ENCODE measurements at places on chromosomes 4 and X. TPM values are rescaled to one million over a fixed set of nuclear protein-coding genes. Genes with fewer than 3 reads are reported as not detected.

MAGEA8 gene
- not detected for total RNA-seq

F8 gene
- total RNA-seq: 10.9 TPM

ASB11 gene
- not detected for total RNA-seq

CLDN34 gene
- under 0.01 TPM for total RNA-seq

INPP4B gene
- 15.6 TPM for total RNA-seq

GEMIN8 gene
- total RNA-seq: 17.0 TPM

TMPRSS11B gene
- total RNA-seq: not detected

ERAS gene
- total RNA-seq: not detected

RNF128 gene
- 0.72 TPM for total RNA-seq

DNA sequence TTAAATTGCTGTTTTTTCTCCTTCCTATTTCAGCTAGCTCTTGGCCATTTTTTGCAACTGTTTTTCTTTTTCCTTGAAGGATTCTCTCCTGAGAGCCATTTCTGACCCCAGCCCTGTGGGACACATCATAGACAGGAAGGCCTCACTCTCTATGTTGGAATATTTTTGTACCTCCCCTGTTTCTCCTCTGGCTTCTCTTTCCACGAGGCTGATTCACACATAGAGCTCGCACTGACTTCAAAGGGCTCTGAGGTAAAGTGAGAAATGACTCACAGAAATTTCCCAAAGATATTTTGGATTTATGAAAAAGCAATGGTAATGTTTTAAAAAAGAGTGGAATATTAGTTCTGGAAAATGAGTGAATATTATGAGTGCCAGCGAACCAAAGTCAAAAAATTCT, 181.7 kb upstream of the IGFBP7 start:
- no peak overlapping the region for H3K4me3 ChIP-seq
- H3K27me3 ChIP-seq: no peaks in the 10 kb centered on the region
- H3K36me3 ChIP-seq: no peaks in the 10 kb centered on the region
- no peaks in the 10 kb centered on the region for H3K4me1 ChIP-seq

- H3K4me3 ChIP-seq: no peak overlapping the region
- H3K27me3 ChIP-seq: peaks cover 45% of the 10 kb centered on the region
- no peaks in the 10 kb centered on the region for H3K36me3 ChIP-seq
- no peaks in the 10 kb centered on the region for H3K4me1 ChIP-seq
- no peak overlapping the region for H3K27ac ChIP-seq
Observed at GRCh38 chrX:71852182-71852581, 58.5 kb upstream of the NHSL2 start.

DNA sequence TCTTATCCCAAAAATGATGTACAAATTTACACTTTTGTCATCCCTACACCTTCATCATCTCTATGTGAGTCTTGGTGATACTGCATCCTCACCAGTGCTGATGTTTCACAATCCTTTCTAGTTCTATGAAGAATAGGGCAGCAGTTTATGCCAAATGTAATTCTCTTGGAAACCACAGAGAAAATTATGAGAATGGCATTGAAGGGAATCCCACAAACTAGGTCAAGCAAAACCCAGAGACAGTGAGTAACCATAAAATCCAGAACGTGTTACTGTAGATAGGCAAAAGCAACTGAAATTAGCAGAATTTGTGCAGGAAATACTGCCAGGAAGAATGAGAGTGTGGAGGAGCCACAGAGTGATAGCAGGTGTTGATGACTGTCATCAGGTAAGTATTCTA, 24.5 kb downstream of the IL15 start:
- H3K27me3 ChIP-seq: no peaks in the 10 kb centered on the region
- DNase-seq: peak; percentile 45
- no peak overlapping the region for H3K27ac ChIP-seq
- no peaks in the 10 kb centered on the region for H3K4me1 ChIP-seq

DNA sequence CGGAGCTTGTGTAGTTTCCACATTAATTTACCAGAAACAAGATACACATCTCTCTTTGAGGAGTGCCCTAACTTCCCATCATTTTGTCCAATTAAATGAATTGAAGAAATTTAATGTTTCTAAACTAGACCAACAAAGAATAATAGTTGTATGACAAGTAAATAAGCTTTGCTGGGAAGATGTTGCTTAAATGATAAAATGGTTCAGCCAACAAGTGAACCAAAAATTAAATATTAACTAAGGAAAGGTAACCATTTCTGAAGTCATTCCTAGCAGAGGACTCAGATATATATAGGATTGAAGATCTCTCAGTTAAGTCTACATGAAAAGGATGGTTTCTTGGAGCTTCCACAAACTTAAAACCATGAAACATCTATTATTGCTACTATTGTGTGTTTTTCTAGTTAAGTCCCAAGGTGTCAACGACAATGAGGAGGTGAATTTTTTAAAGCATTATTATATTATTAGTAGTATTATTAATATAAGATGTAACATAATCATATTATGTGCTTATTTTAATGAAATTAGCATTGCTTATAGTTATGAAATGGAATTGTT, at the start of gene FGB:
FGB (plus strand) TSS at position 315 of the 558 bp plus-strand sequence; CDS start at position 323, 8 bp downstream.
- H3K27me3 ChIP-seq: no peaks in the 10 kb centered on the region
- H3K4me3 ChIP-seq: no peak within 1 kb of the TSS
- DNase-seq: no peak

DNA sequence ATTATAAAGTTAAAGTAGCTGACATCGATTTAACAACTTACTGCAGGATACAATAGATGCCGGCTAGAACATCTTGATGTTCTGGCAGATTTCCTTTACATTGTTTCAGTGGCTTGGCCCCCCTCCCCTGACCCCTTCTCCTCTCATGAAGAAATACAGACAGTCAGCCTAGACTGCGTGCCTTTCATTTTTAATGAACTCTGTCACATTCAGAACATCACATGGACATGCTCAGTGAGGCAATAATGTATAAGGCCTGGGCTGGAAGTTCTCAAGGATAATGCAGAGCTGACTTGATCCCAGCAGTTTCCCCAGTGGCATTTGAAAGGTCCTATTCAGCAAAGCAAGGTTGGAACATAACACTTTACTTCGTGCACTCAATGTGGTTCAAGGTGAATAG, 239.2 kb downstream of the ANK2 start:
- peaks cover 15% of the 10 kb centered on the region for H3K4me1 ChIP-seq
- H3K4me3 ChIP-seq: no peak overlapping the region
- H3K27ac ChIP-seq: no peak overlapping the region
- DNase-seq: no peak

- H3K27ac ChIP-seq: no peak overlapping the region
- no peak for DNase-seq
- no peaks in the 10 kb centered on the region for H3K4me1 ChIP-seq
- no peaks in the 10 kb centered on the region for H3K36me3 ChIP-seq
- no peak overlapping the region for H3K4me3 ChIP-seq
Observed at GRCh38 chr4:99847362-99847976, 30.8 kb downstream of the DAPP1 start.

DNA sequence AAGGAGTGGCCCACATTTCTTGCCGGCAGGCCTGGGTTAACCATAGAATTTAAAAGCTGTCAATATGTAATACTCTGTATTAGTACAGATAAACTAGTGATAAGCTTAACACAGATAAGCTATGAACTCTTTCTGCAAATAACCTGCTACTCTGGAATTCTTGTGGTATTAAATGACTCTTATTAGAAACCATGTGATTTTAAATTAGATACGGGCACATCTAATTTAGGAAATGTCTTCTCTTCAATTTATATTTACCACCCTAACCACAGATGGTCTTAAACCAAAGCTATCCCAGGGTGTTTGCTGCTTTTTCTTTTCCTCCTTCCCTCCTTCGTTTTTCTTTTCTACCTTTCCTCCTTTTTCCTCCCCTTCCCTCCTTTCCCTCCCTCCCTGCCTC, 4.9 kb downstream of the GNRHR start:
- peaks cover 10% of the 10 kb centered on the region for H3K4me1 ChIP-seq
- no peaks in the 10 kb centered on the region for H3K36me3 ChIP-seq
- H3K4me3 ChIP-seq: no peak overlapping the region
- no peak overlapping the region for H3K27ac ChIP-seq
- no peaks in the 10 kb centered on the region for H3K27me3 ChIP-seq

- no peaks in the 10 kb centered on the region for H3K27me3 ChIP-seq
- H3K4me1 ChIP-seq: no peaks in the 10 kb centered on the region
- peaks cover 3% of the 10 kb centered on the region for H3K36me3 ChIP-seq
- no peak overlapping the region for H3K27ac ChIP-seq
Observed at GRCh38 chrX:49247916-49248811, 12.9 kb downstream of the CCDC22 start.

- peak overlapping the region; percentile 35 for H3K4me3 ChIP-seq
- no peaks in the 10 kb centered on the region for H3K27me3 ChIP-seq
- no peaks in the 10 kb centered on the region for H3K36me3 ChIP-seq
- peak; percentile 88 for DNase-seq
Observed at GRCh38 chr4:76011700-76012387, 4.5 kb upstream of the CXCL9 start.

DNA sequence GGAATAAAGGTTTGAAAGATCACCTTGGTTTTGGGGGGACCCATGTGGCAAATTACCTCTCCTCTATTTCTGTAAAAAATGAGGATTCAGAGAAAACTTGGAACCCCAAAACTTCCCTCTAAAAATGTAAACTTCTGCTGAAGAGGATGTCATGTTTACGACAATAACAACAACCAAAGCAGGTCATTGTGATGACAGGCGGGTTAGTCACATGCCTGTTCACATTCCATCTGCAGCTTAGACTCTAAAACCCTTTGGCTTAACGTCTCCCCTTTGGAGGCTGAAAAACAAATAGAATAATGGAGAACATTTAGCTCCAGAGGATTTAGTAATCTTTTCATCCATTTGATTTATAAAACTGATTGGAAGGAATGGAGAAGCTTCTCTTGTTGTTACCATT, 75.0 kb upstream of the FAM9C start:
- peak overlapping the region; percentile 77 for H3K27ac ChIP-seq
- peaks cover 29% of the 10 kb centered on the region for H3K4me1 ChIP-seq
- no peak for DNase-seq
- no peak overlapping the region for H3K4me3 ChIP-seq
- H3K27me3 ChIP-seq: no peaks in the 10 kb centered on the region
- no peaks in the 10 kb centered on the region for H3K36me3 ChIP-seq

DNA sequence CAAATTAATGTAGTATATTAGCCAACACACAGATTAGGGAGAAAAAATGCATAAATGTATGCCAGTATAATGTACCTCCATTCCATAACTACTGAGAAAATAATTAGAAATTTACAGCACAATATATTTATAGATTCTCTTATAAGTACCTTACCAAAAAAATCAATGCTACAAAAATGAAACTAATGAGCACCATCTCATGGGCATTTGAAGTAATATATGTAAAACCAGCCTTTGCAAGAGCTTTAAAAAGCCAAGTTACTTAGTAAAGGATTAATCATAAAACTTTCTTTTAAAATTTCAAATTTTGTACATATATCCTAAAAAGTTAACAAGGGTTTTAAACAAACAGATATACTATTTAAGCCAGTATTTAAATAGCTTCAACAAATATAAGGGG, 43.2 kb downstream of the LRBA start:
- DNase-seq: no peak
- H3K36me3 ChIP-seq: no peaks in the 10 kb centered on the region
- no peaks in the 10 kb centered on the region for H3K4me1 ChIP-seq
- H3K27me3 ChIP-seq: no peaks in the 10 kb centered on the region
- no peak overlapping the region for H3K27ac ChIP-seq

- peak; percentile 65 for DNase-seq
- H3K4me3 ChIP-seq: no peak overlapping the region
- no peak overlapping the region for H3K27ac ChIP-seq
- no peaks in the 10 kb centered on the region for H3K36me3 ChIP-seq
- no peaks in the 10 kb centered on the region for H3K4me1 ChIP-seq
Observed at GRCh38 chrX:48025561-48025960, 18.8 kb downstream of the SPACA5 start.

- H3K36me3 ChIP-seq: peaks cover 17% of the 10 kb centered on the region
- no peak overlapping the region for H3K4me3 ChIP-seq
- no peaks in the 10 kb centered on the region for H3K27me3 ChIP-seq
- DNase-seq: peak; percentile 58
- peaks cover 18% of the 10 kb centered on the region for H3K4me1 ChIP-seq
Observed at GRCh38 chr4:106323119-106323518, 6.8 kb downstream of the AIMP1 start.

- no peaks in the 10 kb centered on the region for H3K27me3 ChIP-seq
- no peak overlapping the region for H3K4me3 ChIP-seq
- DNase-seq: no peak
- H3K27ac ChIP-seq: no peak overlapping the region
- H3K4me1 ChIP-seq: no peaks in the 10 kb centered on the region
- H3K36me3 ChIP-seq: no peaks in the 10 kb centered on the region
Observed at GRCh38 chr4:100086766-100087431, 103.4 kb downstream of the DDIT4L start.

GRCh38 chr4:13355111-13355880, 128.8 kb downstream of the RAB28 start:
- H3K4me3 ChIP-seq: no peak overlapping the region
- no peak for DNase-seq
- H3K27me3 ChIP-seq: no peaks in the 10 kb centered on the region
- H3K27ac ChIP-seq: no peak overlapping the region
- H3K36me3 ChIP-seq: no peaks in the 10 kb centered on the region
- H3K4me1 ChIP-seq: no peaks in the 10 kb centered on the region

DNA sequence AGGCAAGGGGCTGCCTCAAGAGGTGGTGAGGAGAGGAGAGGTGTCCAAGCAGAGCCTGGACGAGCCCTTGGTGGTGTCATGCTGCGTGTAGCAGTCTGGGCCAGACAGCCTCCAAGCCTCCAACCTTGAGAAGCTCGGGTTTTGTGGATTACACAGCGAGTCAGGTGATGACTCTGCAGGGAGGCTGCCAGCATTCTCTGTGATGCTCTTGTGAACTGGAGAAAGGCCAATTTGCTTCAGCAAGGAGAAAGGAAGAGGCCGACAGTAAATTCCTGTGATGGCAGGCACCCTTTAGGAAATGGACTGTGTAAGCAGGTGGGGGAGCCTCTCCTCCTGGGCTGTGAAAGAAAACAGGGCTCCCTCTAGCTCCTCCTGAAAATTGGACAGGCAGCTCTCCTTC, 36.0 kb upstream of the CD99L2 start:
- no peaks in the 10 kb centered on the region for H3K27me3 ChIP-seq
- DNase-seq: peak; percentile 87
- no peaks in the 10 kb centered on the region for H3K36me3 ChIP-seq
- peak overlapping the region; percentile 17 for H3K27ac ChIP-seq
- H3K4me1 ChIP-seq: peaks cover 10% of the 10 kb centered on the region

GRCh38 chr4:15400981-15401671, 26.7 kb upstream of the C1QTNF7 start:
- H3K27me3 ChIP-seq: no peaks in the 10 kb centered on the region
- H3K4me1 ChIP-seq: peaks cover 44% of the 10 kb centered on the region
- peak overlapping the region; percentile 31 for H3K4me3 ChIP-seq
- no peaks in the 10 kb centered on the region for H3K36me3 ChIP-seq

DNA sequence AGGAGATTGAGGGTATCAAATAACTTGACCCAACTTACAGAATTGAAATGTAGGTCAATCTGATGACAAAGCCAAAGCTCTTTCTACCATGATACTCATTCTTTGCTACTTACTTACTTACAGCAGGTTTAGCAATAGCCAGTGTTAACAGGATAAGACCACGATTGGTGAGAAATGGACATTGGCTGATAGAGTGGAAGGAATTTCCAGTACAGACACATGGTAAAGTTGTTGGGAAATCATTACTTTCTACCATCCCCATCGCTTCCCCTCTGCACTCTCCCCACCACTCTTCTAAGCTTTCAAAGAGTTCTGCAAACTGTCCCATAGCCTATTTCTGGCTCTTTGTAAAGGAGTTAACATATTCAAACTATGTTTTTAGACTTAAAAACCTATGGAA, 119.7 kb downstream of the CHRNA9 start:
- H3K4me1 ChIP-seq: no peaks in the 10 kb centered on the region
- no peak overlapping the region for H3K4me3 ChIP-seq
- H3K27ac ChIP-seq: no peak overlapping the region
- no peaks in the 10 kb centered on the region for H3K36me3 ChIP-seq

Data from osteoblast (primary cell).